ENCODE measurements at places on chromosomes 4 and X.

DNA sequence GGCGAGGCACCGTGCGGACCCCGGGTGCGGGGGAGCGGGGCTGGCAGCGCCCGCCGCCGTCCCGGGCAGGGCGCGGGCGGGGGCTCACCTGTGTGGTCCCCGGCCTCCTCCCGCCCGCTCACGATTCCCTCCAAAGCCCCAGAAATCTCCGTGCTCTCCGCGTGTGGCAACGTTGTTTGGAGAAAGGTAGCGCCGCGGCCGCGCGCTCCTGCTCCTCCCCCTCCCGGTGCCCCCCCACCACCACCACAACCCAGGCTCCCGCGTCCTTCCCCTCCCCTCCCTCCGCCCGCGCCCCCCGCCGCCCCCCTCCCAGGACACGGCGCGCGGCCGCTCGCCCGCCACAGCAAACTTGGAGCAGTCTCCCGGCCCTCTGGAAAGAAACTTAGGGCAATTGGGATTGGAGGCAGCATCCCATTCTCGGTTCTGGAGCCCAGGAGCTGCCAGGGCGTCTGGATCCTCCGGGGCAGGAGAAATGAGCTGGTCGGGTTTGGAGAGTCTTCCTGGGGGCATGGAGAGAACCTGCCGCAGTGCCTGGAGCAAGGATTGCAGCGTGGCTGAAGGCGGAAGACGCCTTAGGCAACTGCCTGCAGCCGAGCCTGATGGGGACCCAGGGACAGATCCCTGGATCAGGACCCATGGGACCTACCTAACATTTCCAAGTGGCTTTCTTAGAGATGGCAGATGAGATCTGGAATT, 855 bp downstream of the KLF3 start:
- DNase-seq = peak; percentile 37

GRCh38 chrX:118355225-118355920, 9.5 kb downstream of the WDR44 start:
- no peak for DNase-seq

GRCh38 chr4:84733343-84734033, 150.6 kb downstream of the CDS1 start:
- no peak for DNase-seq

DNA sequence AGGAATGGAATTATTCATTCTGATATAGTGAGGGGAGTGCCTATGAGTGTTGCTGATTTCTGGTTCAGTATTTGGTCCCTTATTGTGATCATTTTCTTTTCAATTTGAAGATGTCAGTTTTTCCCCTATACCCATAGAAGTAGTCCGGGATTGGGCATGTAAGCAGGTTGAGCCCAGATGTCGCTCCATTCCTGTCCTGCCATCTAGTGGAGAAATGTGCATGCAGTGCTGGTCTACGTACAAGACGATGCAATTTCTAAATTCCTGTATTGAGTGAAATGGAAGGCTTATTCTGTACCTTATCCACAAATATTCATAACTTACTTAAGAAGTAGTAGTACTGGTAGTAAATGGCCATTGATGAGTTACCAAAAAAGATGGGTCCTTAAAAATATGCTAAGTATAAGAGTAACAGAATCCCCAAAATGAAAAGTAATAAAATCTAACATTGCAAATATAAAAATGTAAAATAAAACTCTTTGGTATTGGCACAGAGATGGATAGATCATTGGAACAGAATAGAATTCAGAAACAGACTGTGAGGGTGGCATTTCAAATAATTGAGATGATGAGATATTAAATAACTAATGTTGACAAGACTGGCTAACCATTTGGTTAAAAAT, 60.9 kb downstream of the UGT8 start:
- no peak for DNase-seq

- DNase-seq = no peak
These were observed 29.9 kb downstream of the CLDN34 start for GRCh38 chrX:9997041-9997440.

DNA sequence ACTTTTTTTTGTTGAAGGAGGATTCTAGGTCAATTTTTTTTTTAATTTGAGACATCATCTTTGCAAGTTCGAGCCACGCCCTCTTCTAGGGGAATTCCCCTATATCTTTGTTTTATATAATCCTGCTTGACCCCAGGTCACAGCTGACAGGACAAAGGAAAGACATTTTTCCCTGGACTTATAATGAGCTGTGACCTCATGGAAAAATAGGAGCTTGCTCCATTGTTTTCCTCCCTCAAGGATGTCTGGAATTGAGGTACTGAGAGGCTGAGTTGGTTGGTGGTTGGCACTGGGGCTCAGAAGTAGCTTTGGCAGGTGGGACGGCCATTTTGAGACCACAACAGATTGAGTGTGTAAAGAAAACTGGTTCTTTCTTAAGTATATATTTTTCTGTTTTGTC, 49.0 kb downstream of the GBA3 start:
- no peak for DNase-seq

DNA sequence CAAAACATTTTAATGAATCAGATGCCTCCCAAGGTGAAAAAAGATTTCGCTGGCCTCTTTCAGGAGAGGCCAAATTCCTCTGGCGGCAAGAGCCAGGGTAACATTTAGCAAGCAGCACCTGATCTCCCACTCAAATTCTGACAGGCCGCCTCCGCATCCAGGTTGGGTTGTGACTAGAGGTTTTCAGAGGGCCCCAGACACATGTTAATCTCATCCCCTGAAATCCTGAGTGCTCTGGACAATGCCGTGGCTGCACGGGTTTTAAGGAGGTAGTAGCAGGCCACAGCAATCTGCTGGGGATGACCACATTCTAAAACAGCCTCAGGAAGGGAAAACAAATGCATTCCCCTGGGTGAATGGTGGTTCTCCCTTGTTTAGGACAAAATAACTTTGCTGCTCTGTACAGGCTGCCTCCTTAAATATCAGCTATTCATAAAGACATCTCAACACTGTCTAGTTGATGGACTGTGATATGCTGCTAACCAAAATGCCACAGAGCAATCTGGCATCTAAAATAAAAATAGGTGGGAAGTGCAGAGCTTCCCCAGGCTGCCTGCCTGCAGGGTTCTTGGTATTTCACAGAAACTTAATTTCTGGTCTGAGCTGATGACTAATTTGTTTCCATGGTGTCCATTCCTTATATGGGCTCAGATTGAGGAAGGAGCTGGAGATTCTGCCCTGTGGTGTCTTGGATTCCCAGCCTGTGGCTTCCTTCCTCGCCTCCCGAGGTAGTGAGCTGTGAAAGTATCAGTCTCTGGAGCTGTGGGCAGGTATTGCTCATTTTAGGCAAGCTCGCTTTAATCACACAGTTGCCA, 202.0 kb downstream of the DCLK2 start:
- DNase-seq = no peak

GRCh38 chr4:62814510-62815047, 1594.7 kb downstream of the TECRL start:
- no peak for DNase-seq

GRCh38 chr4:3213106-3213425, 35.9 kb upstream of the MSANTD1 start:
- no peak for DNase-seq

GRCh38 chrX:24202465-24203031, 53.0 kb downstream of the ZFX start:
- no peak for DNase-seq

DNA sequence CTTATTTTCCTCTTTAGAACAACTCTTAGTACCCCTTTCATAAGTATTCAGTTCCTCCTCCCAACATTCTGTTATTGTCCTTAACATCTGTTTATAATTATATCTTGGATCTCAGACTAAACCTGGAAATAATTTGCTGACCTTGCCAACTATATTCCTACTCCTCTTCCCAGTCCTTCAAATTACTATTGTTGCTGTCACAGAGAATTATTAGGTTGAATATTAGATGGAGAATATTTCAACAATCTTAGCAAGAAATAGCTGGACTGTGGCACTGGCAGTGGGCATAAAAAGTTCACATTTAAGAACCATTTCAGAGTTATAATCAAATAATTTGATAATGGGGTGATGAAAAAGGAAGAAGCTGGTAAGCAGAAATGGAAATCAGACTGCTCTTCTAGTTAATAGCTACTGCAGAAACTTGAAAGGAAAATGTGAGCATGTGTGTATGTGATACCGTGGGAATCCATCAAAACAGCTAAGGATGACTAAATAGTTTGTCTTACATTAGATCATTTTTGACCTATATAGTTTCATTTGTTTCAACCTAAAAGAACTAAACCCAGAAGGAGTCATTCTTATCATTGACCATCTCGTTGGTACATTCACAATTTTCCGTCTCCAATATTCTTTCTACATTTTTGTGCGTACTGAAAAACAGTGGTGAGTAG, 43.3 kb upstream of the PRDM8 start:
- no peak for DNase-seq

- no peak for DNase-seq
These were observed 22.3 kb downstream of the FGFR3 start for GRCh38 chr4:1815096-1815996.

DNA sequence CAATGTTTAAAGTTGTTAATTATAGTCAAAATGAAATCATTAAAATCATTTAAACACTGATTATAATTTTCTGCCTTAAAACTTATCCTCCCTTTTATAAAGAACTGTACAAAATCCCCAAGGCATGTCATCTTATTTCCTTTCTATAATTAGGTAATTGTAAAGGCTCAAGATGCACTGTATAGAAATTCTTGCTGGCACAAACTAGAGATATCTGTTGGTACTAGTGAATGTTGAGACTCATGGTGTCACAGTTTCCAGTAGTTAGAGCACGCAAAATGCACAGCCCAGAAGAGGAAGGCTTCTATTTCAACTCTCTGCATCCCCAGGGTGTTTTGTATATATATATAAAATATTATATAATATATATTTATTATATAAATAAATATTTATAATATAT, 22.7 kb upstream of the PLA2G12A start:
- DNase-seq = no peak

DNA sequence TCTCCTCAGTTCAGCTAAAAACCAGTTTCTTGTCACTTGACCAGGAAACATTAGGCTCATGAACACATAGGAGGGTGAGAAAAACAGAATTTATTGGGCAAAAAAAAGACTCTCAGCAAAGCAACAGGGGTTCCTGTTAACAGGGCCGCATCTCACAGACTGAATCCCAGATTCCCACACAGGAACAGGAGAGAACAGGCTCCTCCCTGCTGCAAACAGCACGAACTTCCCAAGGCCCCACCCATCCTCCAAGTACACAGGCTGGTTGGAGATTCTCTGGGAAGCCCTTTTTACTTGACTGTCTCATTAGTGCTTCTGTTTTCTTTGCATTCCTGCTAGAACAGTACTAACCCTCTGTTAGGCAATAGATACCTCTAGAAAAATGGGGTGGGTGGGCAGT, 52.4 kb upstream of the IL21 start:
- no peak for DNase-seq

DNA sequence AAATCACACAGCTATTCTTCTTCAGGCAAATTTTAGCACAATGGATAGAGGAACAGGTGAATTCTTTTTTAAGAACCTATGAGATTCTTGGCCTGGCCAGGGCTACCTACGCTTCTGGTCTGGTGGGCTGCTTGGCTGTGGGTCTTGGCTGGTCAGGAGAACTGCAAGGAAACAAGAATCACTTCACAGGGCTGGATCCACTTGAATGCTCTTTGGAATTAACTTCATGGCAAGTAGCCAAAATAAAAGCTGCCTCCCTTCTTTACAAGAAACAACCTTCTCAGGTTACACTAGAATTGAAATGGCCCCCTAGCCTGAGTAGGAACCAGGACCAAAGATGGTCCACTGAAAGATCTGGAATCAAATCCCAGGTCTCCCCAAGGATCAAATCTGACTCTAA, 519.1 kb downstream of the IQCM start:
- DNase-seq = no peak

GRCh38 chrX:150205011-150205410, 158.1 kb upstream of the MAMLD1 start:
- no peak for DNase-seq

GRCh38 chr4:86975927-86976326, 41.1 kb downstream of the AFF1 start:
- DNase-seq = no peak

GRCh38 chrX:48578661-48579128, 4.4 kb downstream of the RBM3 start:
- DNase-seq = no peak

DNA sequence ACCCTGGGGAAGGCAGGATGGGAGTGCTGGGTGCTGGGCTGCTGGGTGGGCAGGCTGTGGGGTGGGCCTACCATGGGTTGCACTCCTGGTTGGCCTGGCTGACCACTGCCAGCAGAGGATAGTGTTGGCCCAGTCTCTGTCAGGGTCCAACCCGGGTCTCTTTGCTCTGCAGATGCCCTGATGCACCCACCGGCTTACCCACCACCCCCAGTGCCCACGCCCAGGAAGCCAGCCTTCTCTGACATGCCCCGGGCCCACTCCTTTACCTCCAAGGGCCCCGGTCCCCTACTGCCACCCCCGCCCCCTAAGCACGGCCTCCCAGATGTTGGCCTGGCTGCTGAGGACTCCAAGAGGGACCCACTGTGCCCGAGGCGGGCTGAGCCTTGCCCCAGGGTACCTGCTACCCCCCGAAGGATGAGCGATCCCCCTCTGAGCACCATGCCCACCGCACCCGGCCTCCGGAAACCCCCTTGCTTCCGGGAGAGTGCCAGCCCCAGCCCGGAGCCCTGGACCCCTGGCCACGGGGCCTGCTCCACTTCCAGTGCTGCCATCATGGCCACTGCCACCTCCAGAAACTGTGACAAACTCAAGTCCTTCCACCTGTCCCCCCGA, 14.2 kb upstream of the ADD1 start:
- DNase-seq = no peak

DNA sequence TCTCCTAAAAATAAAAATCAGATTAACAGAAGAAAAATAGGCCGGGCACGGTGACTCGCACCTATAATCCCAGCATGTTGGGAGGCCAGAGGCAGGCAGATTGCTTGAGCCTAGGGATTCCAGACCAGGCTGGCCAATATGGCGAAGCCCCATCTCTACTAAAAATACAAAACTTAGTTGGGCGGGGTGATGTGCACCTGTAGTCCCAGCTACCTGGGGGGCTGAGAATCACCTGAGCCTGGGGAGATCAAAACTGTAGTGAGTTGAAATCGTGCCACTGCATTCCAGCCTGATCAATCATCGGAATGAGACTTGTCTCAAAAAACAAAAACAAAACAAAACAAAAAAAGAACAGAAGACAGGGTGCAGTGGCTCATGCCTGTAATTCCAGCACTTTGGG, 32.8 kb upstream of the NOCT start:
- no peak for DNase-seq

- no peak for DNase-seq
These were observed 92.0 kb upstream of the TNIP3 start for GRCh38 chr4:121255986-121256750.

DNA sequence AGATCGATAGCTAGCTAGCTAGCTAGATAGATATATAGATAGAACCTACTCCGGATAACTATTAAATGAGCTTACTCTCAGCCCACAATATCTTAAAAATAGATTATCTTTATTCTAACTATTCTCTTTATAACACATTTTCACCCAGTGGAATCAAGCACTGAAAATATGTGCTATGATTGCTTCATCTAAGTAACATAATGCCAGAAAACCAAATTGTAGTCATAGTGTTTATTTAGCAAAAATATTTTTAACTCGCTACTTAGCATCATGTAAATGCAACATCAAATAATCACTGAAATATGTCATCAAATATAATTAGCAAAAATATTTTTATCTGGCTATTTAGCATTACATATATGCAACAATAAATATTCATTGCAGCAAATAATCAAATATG, 1.5 kb downstream of the TMEM156 start:
- DNase-seq = no peak

- no peak for DNase-seq
These were observed 35.2 kb upstream of the SMS start for GRCh38 chrX:21905313-21905712.

GRCh38 chrX:24216827-24217226, 67.3 kb downstream of the ZFX start:
- DNase-seq = no peak

GRCh38 chrX:123230798-123231197, 46.7 kb downstream of the GRIA3 start:
- no peak for DNase-seq

- DNase-seq = no peak
These were observed 190.4 kb downstream of the GABRB1 start for GRCh38 chr4:47221721-47222120.
